ENCODE measurements at places on chromosomes 7 and 10. TPM values are rescaled to one million over a fixed set of nuclear protein-coding genes. Genes with fewer than 3 reads are reported as not detected.
A peak's percentile ranks its signal among the peaks of the same experiment; 100 is the strongest.

DNA sequence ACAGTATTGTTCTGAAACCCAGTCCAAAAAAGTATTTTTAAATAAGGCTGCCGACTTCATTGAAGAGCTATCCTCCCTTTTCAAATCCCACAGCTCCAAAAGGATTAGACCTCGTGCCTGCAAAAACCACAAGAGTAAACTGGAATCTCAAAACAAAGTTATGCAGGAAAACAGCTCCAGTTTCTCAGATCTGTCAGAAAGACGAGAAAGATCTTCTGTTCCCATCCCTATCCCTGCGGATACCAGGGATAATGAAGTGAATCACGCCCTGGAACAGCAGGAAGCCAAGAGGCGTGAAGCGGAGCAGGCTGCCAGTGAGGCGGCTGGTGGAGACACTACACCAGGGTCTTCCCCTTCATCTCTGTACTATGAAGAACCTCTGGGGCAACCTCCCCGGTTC lies 12.6 kb downstream of the MYPN start:
- DNase-seq, result no peak

DNA sequence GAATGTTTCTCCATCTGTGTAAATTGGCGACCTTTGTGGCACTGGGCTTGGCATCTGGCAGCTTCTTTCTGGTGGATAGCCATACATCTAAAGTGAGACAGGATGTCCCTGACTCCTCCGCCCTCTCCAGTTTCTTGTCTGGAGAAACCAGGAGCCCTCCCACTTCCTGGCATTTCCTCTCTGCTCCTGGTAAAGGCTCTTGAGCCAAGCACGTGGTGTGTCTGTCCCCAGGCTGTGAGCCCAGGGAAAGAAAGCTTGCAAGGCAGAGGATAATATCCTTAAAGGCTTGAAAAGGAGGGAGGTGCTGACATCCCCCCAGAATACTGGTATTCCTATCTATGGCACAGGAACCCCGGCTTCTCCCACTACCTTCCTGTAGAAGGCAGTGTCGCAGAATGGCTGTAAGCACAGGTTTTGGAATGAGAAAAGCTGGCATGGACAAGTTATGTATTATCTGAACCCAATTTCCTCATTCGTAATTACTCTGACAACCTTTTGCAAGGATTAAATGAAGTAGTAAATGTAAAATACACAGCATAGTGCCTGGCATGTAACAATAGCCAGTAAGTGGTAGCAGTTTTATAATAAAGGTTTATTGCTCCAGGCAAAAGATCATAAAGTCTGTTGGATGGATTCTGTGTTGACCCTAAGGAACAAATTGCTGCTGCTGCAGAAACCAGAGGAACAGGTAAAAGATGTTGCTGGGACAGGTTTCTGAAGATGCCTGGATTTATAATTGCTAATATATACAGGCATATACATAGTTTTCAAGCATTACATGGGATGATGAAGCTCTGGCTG lies 11.8 kb upstream of the ACSL5 start:
- DNase-seq, result peak; percentile 43

DNA sequence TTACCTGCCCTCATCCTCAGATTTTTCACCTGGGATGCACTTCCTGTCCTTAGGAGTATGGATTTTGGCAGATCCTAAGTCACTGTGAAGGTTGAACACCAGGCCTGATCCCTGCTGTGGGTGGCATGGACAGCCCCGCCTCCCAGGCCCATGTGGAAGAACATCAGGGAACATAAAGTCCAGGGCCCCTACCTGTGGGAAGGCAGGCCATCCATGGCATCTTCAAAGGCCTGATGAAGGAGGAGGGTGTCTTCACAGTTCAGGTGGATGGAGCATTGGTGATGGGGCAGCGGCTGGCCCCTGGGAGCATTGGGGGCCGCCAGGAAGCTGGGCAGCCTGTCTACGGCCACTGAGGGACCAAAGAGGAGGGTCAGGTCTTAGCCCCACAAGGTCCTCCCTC lies 24.6 kb downstream of the PYROXD2 start:
- DNase-seq, result no peak

DNA sequence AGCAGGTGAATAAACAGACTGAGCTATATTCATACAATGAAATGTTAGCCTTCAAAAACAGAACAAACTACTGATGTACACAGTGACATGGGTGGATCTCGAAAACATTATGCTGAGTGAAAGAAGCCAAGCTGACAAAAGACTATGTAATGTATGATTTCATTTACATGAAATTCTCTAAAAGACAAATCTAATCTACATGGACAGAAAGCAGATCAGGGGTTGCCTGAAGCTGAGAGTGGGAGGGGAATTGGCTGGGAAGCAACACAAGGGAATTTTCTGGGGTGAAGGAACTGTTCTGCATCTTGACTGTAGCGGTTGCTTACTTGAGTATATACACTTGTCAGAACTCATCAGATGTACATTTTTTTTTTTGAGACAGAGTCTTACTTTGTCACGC lies 121.7 kb upstream of the SVIL start:
- no peak for DNase-seq

DNA sequence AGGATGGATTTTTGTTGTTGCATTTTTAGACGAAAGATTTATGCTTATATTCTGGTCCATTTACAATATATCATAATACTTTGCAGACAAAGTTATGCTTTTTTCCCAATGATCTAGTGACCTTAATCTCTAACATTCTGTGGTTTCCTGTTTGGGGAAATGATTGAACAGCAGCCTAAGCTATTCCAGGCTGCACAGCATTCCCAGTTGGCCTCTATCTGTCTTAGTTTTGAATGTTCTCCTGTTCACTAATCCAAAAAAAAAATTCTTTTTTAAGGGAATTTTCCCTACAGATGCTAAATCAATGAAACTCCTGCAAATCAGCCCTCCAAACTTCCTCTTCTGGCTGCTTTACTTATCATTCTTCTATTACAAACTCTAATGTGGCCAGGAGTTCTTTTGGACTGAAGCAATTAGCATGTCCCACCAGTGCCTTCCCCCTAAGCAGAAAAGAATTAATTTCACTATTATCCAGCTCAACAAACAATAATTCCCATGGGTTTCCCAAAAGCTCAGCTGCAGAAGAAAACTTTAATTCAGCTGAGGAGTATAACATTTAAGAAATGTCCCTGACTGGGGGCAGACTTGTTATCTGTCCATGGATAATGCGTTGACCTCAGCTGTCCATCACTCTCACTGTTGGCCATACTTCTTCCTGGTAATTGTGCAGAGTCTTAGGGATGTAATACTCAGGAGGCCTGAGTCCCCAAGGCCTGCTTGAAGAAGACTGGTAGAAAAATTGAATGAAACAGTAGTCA lies 81.9 kb upstream of the TRIL start:
- no peak for DNase-seq

- no peak for DNase-seq
Observed at GRCh38 chr10:79442171-79443040, 3.0 kb downstream of the ZCCHC24 start.

GRCh38 chr7:139798221-139798620 lies 20.4 kb upstream of the HIPK2 start:
- DNase-seq, result no peak

DNA sequence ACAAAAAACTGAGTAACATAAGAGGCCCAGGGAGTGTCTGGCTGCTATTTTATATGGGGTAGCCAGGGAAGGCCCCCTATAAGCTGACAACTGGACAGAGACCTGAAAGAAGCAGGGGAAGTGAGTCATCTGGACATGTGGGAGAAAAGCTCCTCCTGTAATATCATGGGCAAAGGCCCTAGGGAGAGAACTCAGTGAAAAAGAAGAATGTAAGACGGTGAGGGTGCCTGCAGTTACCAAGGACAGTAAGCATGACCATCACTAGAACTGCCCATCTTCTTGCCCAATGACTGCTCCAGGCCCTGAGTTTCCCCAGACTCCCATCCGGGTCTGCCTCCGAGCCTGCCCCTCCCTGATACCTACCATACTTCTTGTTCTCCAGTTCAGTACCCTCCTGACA lies 2.3 kb downstream of the ELMO1 start:
- no peak for DNase-seq

DNA sequence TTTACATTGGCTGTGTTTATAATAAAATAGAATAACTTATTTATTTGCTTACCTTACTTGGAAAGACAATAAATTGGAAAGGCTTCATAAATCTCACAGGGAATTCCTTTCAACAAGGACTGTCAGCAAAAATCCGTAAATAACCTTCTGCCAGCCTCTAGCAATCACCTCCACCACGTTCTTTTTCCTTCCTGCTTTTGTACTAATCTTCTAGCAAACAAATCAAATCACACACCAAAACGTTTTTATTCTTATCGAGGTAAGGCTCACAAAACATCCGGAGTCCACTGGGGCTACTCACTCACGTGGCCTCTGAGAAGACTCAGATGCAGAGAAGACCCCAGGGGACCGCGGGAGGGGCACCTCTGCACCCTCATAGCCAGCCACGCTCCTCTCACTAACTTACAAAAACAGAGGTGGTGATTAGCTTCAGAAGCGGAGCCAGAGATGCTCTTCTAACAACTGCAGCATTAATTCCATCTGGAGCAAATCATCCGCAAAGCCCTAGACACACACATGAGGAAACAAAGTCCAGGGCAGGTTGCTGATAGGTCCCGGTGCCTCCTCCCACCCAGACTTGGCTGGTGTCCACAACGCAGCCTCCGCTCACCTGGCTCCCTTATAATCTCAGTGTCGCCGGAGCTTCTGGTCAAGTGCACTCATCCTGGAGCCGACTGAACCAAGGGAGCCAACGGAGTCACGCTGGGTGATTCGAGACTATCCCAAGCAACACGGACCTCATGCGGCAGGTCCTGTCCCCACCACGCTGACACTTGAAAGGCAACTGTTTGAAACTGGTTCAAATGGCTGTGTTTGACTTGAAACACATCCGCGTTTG lies 22.5 kb downstream of the CTBP2 start:
- no peak for DNase-seq

DNA sequence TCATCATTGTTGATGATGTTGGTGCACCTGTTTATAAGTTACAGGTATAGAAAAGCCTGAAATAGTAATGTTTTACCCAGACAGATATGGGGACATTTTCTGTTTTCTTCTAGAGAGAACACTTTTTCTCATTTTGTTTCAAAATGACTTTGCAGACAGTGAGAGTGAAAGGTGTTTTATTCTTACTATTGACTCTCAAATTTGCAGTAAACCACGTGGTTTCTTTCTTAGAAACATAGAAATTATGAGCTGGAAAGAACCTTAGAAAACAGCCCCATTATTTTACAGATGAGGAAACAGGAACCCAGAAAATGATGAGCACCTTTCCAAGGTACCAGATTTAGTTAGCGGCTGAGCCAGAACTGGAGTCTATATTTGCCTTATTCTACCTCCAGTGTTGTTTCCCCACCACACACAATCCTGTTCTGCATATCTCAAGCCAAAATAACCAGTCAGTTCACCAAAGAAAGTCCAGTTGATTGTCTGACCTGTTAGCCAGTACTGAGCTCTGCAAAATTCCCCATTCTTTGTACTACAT lies 138.9 kb upstream of the AHR start:
- DNase-seq, result no peak

DNA sequence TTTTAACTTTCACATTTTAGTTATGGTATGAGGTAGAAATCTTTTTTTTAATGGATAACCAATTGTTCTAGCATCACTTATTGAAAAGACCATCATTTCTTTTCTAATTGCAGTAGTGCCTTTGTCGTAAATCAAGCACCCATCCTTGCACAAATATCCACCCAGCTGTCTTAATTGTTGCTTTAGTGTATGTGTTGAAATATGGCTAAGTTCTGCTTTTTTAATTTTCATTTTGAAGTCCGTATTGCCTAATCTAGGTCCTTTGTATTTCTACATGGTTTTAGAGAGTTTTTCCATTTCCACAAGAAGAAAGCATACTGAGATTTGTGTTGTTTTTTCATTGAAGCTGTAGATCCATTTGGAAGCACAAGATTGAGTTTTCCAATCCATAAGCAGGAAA lies 259.6 kb upstream of the SEMA3E start:
- DNase-seq, result no peak

- no peak for DNase-seq
Observed at GRCh38 chr10:66651308-66652082, 274.3 kb upstream of the LRRTM3 start.

GRCh38 chr10:97058521-97058920 lies 127.2 kb downstream of the SLIT1 start:
- DNase-seq, result no peak

DNA sequence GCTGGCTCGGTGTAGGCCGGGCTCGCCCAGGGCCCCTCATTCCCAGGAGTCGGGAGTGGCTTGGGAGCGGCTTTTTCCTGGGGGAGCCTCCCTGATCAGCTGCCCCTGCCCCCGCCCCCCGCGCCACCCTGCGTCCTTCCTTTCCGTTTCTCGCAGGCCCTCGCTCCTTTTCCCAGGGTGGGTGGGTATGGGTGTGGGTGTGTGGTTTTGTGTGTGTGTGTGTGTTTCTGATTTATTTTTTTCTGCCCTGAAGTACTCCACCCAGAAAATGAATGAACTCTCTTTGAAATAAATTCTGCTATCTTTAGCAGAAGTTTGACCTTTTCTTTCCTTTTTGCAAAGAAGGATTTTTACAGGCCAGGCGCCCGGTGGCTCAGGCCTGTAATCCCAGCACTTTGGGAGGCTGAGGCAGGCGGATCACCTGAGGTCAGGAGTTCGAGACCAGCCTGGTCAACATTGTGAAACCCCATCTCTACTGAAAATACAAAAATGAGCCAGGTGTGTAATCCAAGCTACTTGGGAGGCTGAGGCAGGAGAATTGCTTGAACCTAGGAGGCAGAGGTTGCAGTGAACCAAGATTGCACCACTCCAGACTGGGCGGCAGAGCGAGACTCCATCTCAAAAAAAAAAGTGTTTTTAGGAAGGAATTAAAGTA lies 30.0 kb upstream of the AP5Z1 start:
- DNase-seq, result no peak

- DNase-seq, result no peak
Observed at GRCh38 chr7:149761307-149761706, 12.1 kb downstream of the ZNF467 start.

DNA sequence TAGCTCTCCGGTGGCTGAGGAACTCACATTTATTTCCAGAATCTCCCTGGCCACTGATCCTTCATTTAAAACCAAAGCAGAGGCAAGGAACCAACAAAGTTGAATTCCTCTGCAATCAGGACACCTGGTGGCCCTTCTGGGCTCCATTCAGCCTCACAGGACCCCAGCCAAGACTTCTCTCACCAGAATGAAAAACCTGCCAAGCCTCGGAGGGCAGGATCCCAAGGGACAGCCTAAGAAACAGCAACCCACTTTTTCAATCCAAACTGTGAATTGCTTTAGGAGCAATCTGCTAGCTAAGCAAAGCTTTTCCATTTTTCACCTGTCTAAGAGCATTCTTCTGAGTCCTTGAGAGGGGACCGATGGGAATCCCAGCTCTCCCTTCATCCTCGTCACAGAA lies 34.6 kb downstream of the OAT start:
- no peak for DNase-seq

- no peak for DNase-seq
Observed at GRCh38 chr7:158494162-158494586, 93.4 kb downstream of the PTPRN2 start.

LRRC17 gene
- polyA plus RNA-seq, result 102 TPM

NODAL gene
- polyA plus RNA-seq, result not detected

RADIL gene
- polyA plus RNA-seq, result 2.8 TPM

DGKB gene
- polyA plus RNA-seq, result 0.18 TPM

TLX1 gene
- not detected for polyA plus RNA-seq

UCN3 gene
- polyA plus RNA-seq, result not detected

PDZD7 gene
- 0.07 TPM for polyA plus RNA-seq

ZPBP gene
- polyA plus RNA-seq, result 0.30 TPM

All from ovary (tissue), 10 donors.